ENCODE measurements at places on chromosomes 12 and 14.
A peak's percentile ranks its signal among the peaks of the same experiment; 100 is the strongest.

DNA sequence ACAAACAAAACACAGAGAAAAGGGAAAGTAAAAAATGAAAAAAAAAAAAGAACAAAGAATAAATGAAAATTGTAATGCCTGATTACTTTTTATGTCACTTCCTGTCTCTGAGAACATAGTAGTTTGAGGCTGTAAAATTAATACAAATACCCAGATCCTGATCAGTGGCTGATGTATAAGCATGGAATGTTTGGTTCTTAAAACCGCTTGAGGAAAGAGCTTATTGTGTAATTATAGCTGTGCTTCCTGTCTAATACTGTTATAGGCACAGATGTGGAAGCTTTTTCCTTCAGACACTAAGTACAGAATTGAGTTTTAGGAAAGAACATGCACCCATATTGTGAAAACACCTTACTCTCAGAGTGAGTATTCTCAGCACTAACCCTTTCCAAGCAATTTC, 86.9 kb downstream of the AVPR1A start:
- DNase-seq, result peak; percentile 14

DNA sequence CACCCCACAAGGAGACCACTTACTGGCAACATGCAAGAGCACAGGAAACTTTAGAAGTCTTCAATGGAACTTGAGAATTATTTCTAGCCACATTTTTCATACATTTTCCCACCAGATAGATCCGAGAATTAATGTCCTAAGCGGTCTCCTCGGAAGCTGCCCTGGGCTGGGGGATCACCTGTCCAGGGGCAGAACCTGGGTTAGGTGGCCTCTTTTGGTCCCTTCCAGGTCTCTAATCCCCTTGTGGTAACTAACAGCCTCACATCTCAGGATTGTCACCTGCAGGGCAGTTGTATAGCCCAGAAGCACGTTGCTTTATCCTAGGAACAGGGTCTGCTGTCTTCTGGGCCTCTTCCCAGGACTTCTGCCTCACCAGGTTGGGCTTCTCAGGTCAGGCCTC, 38.7 kb upstream of the PRMT8 start:
- DNase-seq, result no peak

- DNase-seq, result no peak
Measured at GRCh38 chr14:39755269-39755878, 323.1 kb upstream of the FBXO33 start.

GRCh38 chr14:97581016-97581415, 783.8 kb downstream of the VRK1 start:
- DNase-seq, result no peak

DNA sequence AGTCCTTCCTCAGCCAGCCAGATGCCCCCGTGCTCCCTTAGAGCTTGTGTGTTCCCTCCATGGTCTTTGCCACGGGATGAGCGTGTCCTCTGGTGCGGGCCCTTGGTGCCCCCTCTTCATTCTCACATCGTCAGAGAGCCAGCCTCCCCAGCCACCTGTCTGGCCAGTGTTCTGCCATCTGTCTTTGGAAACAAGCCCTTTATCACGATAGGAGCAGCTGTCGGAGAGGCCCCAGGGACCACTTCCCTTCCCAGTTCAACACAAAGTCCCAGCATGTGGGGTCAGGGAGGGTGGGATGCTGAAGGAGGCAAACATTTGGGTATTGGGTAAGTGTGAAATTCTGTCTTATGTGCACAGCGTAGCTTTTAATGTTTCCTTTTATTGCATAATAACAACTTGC, 44.5 kb downstream of the DYNC1H1 start:
- DNase-seq, result no peak

DNA sequence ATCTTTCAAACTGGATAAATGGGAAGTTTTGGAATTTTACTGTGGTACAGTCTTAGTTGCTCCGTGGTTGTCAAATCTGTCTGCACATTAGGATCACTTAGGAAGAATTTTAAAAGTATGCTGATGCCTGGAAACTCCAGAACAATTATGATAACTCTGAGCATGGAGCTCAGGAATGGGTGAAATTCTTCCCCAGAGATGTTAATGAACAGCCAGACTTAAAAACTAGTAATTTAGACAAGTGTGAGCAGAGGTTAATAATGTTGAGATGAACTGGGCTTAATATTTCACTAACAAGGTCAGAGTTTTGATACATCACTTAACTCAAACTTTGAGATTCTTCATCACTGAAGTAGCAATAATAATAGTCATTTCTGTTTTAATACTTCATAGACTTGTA, 94.5 kb downstream of the NTS start:
- no peak for DNase-seq

Measured in mesenchymal stem cell (in vitro differentiated cells and primary cell).